ENCODE measurements at places on chromosomes 3 and 15.

DNA sequence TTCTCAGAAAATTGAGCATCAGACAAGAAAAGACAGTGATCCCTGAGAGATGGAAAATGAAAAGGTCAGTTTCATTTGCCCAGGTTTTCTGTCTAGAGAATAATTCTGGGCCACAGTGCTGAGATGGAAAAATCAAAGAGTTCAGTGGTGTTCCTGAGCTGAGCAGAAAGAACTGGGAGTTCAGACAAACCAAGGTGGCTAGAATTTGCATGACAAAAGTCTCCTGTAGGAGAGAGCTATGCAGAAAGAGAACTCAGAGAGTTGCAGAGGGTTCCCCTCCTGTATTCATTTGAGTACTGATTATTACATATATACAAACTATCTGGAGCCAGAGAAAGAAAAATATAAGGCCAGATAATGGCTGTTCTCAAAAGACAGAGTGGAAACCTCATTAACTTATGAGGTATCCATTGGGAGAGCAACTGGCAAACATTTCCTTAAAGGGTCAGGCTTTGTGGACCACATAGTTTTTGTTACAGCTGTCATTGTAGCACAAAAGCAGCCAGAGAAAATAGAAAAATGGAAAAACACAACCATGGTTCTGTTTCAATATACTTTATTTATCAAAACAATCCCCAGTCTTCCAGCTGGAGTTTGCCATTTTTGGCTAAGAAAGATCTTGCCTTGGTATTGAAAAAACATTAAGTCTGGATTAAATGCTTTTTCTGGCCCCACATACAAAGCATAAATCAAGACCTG, 1004.1 kb downstream of the TBL1XR1 start:
- no peak for DNase-seq

DNA sequence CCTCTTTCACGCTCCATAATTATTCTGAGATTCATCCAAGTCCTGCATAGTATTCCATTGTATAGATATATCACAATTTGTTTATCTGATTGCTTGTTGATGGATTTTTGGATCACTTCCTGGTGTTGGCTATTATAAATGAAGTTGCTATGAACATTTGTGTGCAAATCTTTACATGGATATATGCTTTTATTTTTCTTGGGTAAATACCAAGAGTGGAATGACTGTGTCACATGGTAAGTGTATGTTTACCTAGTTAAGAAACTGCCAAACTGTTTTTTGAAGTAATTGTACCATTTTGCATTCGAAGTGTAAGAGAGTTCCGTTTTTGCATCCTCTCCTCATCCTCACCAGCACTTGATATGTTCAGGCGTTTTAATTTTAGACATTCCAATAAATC, 34.6 kb upstream of the ROPN1 start:
- DNase-seq: no peak

- DNase-seq: peak; percentile 82
Measured at GRCh38 chr3:64666171-64666588, 21.6 kb downstream of the ADAMTS9 start.

- no peak for DNase-seq
Measured at GRCh38 chr3:138284957-138285477, 44.6 kb downstream of the NME9 start.

DNA sequence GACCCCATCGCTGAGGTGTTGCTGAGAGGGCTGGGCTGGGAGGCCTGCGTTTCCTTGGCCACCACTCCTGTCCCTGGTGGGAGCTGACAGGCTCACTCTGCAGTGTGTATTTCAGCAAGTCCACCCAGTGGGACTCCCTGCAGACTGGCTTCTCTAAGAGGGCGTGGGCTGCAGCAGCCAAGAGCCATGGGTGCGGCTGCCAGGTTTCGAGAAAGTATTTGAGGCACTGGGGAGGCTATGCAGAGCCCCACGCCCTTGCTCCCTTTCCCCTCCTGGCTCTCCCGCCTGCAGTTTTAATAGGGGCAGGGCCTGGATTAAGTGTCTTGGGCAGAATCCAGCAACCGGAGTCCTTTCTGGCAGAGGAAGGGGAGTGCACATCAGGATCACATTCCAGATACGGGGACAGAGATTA, 242.1 kb downstream of the THSD4 start:
- DNase-seq: peak; percentile 26

DNA sequence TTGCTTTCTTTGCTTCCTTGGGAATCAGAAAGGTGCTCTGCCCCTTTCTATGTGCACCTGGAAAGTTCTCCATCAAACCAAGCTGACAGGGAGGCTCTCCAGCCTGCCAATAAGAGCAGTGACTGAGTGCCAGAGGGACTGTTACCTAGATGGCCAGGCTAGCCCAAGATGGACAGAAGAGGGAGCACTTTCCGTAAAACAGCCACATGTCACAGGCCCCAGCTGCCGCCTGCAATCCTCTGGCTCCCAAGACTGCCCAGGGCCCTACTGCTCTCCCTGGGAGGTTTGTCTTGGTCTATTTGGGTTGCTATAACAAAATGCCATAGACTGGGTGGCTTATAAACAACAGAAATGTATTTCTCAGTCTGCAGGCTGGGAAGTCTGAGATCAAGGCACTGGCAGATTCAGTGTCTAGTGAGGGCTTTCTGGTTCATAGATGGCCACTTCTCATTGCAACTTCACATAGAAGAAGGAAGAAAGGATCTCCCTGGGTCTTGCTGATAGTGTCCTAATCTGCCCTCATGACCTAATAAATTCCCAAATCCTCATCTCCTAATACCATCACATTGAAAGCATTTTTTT, 72.3 kb downstream of the TAMM41 start:
- DNase-seq: peak; percentile 47

Data from fibroblast of skin of scalp (primary cell).